ENCODE measurements at places on chromosomes 16 and 17. TPM values are rescaled to one million over a fixed set of nuclear protein-coding genes. Genes with fewer than 3 reads are reported as not detected.

DNA sequence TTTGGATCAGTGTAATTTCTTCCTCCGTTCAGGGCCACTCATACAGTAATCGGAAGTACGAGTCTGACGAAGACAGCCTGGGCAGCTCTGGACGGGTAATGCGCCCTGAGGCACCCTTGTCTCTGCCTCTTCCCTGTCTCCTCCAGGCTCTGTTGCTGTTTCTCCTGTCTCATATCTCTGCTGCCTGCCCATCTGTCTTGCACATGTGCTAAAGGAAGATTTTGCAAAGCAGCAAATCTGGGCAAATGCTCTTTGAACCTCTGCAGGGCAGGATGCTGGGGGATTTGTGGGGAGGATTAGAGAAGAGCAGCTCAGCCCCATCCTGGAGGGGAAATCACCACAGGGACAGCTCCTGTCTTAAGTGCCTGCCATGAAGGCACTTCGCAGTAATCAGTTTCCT is 32.4 kb upstream of the POLR3E start:
- DNase-seq = no peak

DNA sequence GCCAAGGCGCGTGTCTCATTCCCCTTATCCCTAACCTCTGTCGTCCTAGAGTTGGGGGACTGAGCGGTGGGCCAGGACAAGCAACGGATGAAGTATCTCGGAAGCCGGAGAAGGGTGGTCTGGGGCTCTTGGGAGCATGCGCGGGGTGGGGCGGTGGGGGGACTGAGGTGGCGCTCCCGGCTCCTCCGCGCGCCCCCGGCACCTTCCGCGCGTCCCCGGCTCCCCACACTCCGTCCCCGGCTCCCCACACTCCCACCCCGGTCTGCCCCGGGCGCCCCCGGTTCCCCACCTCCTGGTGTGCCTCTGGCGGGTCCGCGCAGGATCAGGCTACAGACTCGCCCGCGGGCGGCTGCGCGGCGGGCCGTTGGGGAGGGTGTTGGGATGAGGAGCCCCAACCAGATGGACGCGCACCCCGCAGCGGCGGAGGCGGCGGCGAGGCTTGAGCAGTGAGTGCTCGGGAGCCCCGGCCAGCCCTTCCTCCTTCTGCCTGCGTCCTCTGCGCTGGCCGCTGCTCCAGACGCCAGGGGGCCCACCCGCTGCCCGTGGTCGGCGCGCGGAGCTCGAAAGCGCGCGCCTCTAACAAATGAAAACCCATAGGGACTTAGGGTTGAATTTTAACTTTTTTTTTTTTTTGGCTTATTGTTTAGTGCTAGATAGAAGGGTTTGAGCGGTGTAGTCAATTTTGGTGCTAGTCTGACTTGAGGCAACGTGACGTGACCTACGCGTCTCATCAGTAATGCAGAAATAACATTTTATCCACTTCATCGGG is 5.6 kb upstream of the CRYM start:
- DNase-seq = peak; percentile 86

DNA sequence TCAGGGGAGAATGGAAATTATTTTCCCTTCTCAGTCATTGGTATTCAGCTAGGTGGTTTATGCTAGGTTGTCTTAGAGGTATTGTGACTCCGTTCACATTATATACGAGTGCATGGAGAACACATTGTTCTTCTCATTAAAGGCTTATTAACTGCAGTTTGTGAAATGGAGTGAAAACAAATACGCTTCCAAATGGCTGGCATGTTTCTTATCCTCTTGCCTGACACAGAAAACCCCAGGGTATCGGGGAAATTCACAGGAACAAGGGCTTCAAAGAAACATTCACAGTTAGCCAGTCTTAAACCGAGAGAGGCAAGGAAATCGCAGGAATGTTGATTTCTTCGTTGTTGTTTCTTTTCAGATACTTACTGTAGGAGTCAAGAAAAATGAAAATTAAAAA is 1047.9 kb upstream of the RBFOX1 start:
- no peak for DNase-seq

DNA sequence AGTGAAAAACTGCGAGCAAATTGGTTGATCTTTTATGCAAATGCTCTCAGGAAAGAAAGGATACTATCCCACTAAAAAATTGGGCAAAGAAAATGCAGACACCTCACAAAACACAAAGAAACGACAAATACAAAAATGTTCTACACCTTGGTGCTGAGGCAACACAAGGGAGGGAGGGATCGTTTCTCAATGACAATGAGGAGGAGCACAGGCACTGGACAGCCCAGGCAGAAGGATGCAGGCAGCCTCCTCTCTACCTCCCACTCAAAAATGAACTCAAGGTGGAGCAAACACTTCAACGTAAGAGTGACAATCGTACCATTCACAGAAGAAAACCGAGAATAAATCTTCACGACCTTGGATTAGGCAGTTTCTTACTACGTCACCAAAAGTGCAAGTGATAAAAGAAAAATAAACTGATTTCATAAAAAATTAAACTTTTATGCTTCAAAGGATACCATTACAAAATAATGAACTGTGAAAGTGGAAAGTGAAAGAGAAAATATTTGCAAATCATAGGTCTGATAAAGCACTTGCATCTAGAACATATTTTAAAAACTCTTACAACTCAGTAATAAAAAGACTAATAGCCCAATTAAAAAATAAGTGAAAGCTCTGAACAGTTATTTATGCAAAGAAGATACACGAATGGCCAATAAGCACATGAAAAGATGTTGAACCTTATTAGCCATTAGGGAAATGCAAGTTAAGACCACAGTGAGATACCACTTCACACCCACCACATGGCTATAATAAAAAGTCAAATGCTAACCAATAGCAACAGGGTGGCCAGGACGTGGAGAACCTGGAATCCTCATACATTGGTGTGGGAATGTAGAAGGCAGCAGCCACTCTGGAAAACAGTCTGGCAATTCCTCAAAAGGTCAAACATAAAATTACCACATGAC is 80.8 kb upstream of the TRAP1 start:
- DNase-seq = no peak

- peak; percentile 76 for DNase-seq
Observed at GRCh38 chr17:73841431-73842060, 197.3 kb upstream of the SDK2 start.

- no peak for DNase-seq
Observed at GRCh38 chr16:47358816-47359215, 102.0 kb downstream of the ITFG1 start.

DNA sequence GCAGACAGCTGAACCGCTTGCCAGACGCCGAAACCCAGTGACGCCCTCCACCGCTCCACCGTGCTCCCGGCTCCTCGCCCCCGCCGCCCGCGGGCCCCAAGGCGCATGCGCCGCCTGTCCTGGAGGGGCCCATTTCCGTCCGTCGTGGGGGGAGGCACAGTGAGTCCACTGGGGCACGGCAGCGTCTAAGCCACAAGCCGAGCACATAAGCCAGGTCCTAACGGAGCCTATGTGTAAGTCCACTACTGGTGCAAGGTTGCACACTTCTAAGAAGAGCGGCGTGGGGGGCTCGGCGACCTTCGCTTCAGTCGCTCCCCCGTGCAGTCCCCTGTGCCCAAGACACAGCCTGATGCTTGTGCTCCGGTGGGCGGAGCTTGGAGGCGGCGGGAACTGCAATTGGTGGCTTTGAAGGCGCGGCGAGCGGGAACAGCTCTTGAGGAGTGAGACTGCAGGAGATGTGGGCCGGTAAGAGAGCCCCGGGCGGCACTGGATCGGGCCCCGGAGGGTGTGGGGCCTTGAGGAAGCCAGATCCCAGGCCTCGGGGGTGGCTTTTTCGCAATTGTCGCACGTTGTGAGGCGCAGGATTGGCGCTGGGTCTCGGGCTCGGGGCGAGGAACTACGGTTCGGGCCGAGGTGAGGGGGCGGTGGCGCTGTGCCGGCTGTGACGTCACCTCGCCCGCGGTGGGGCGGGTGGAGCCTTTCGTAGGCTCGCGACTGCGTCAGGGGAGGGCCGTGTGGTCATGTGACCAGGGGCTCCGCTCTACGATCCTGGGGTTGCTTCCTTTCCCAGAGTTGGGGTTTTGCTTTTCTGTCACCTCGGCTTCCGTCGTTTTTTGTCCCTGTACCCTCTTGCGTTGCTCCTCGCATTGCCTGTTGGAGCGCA is at the start of the genes CENPN and CMC2:
TSS of gene CENPN (plus strand) at position 402 of the 883 bp plus-strand sequence. CDS start 4,726 bp downstream, outside the sequence.
TSS of gene CMC2 (minus strand) at position 73 of the 883 bp plus-strand sequence. CDS start 9,491 bp downstream, outside the sequence.
- DNase-seq = peak; percentile 98

- no peak for DNase-seq
Observed at GRCh38 chr16:87035053-87035452, 282.1 kb downstream of the C16orf95 start.

DNA sequence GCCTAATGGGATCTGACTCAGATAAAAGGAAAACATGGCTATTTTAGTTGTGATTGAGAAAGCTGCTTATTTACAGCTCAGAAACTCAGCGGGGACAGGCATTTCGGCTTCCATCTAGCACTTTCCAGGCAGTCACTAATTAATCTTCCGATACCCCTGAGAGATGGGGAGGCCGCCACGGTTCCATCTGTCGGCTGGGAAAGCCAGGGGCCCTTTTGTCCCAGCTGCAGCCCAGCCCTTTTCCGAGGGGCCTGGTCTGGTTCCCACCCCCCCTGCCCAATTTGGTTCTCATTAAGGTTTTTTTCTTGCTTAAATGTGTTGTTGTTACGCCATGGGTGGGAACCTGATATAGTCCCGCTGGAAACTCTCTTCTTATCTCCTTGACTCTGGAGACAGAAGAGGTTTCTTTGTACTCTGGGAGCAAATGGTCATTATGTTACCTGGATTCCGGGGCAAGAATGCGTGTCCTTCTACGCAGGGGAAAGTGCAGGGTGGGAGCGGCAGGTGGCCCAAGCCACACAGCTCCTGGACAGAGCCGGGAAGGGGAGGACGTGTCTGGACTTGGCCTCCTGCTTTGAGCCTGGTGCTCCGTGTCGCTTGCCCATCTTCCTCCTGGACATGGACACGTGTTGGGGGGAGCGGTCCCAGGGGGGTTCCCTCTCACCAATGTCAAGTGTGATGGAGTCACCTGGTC is 50.9 kb upstream of the GSE1 start:
- DNase-seq = no peak

DNA sequence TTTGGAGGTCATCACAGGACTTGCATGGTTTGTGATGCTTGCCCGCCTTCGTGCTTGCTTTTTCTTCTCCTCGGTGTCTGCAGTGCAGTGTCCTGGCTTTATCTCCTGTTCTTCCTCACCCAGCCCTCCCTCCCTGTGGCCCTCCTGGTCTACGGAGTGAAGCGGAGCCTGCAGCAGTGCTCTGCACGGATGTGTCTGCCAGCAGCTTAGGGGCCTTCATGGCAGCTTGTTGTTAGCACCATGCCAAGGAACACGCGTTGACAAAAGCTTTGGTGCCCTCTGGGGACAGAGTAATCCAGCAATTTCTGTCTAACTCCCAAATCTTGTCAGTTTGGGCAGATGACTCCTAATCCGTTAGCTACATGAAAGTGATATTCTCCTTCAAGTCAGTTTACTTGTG is 9.9 kb downstream of the DHODH start:
- no peak for DNase-seq

GRCh38 chr17:33560871-33561270 is 267.8 kb upstream of the ASIC2 start:
- DNase-seq = no peak

SLC13A2 gene
- total RNA-seq = not detected

HID1 gene
- 12.7 TPM for total RNA-seq

KRT32 gene
- total RNA-seq = not detected

FBXL16 gene
- 9.6 TPM for total RNA-seq

GRCh38 chr16:65570261-65570660 is 448.4 kb upstream of the CDH11 start:
- DNase-seq = no peak

CCDC200 gene
- not detected for total RNA-seq

CDH11 gene
- 5.4 TPM for total RNA-seq
